Stimulated activated CD8-positive, alpha-beta memory T cell treated with anti-CD3 and anti-CD28 coated beads, Interleukin-2, amount 100 ng/mL, for 1 hour (primary cell): ENCODE measurements at places on chromosomes 13 and 19.

DNA sequence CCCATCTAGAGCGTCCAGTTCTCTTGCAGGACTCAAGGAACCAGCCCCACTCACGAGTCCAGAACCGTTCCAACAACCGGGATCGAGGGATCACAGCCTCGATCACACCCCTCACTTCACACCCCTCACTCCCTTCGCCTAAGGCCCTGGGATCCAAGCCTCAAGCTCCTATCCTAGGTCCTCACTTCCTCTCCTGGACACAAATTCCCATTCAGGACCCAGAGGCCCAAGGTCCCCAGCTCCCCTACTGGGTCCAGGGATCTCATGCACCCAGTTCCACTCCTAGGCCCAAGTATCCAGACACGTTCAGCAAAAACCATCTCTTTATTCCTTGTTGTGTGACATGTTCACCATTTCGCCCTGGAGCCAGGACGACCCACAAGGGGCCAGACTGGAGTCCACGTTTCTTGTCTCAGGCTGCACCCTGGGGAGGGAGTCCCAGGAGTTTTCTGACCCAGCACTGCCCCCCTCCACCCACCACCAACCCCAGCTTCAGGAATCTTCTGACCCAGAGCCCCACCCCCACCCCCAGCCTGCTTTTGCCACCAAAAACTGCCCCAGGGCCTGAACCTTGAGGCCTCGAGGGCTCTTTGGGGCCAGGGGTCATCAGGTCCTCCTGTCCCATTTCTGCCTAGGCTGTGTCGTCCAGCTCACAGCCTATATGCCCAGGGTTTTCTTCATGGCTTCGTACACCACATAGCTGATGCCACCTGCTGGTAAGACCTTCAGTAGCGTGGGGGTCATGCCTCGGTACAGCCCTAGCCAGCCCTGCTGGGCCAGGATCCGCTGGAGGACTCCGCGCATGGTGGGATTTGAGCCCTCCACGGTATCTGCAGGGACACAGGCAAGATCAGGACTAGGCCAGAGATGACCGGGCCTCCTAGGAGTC lies 1.4 kb upstream of the KHSRP start:
- DNase-seq: no peak

DNA sequence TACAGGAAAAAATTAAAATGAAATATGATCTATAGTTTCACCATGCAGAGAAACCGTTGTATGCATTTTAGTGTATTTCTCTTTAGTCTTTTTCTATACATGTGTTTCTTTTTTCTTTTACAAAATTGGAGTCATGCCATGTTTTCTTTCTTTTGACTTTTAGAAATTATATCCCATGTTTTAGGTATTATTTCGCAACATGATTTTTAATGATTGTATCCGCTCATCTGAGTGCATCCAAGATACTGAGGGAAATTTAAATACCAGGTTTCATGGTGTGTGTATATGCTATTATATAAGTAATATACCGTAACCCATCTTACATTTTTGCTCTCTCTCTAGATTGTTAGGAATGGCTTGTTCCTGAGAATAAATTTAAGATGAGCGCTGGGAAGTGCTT lies 82.3 kb downstream of the GPR12 start:
- no peak for DNase-seq

DNA sequence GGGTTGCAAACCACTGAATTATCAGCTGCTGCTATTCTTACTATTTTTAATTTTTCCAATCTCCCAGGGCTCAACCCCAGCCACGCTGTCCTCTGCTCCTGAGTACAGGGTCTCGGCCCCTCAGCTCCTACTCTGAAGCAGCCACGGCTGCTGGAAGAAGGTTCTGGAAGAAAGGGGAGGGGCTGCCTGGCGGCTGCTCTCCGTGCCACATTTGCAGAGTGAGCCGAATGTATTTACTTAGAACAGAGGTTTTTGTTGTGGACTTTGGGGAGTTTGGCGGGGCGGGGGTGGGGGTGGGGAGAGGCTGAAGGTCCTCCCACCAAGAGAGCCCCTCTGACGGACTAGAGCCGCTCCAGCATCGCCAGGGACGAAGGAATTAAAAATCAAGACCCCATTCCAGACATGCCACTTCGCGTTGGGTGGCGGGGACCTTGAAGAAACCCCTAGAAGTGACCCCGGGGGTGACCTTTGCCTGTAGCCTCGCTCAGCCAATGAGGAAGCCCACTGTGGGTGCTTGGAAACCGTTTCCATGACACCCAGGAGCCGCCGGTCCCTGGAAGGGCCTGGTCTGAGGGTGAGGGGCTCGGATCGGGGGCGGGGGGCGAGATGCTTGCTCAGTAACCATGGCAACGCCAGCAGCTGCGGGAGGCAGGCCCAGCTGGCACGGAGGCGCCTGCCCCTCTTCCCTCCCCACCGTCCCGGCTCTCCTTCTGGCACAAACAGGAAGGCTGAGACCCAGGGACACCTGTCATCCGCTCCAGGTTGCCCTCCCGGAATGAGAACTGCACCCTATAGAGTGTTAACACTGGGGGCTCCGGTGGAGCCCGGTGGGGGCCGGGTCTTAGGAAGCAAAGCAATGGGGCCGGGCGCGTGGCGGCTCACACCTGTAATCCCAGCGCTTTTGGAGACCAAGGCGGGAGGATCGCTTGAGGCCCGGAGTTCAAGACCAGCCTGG lies 54.2 kb upstream of the PTPRS start:
- no peak for DNase-seq

- DNase-seq: no peak
Measured at GRCh38 chr19:39754971-39755370, 17.1 kb upstream of the CLC start.

GRCh38 chr13:40026741-40027140 lies 371.3 kb downstream of the COG6 start:
- DNase-seq: no peak

DNA sequence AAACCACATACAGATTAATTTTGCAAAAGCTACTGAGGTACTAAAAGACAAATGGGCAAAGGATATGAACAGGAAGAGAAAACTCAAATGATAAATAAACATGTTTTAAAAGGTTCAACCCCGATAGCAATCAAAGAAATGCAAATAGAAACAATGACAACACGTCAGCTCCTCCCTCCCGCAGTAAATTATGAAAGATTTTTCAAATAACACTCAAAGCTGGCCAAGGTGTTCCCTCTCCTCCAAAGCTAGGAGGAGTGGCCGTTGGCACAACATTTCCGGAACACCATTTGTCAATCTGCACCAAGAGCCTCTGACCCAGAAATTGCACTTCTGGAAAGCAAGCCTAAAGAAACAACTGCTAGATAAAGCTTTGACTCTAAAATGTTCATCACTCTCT lies 28.3 kb downstream of the INSR start:
- DNase-seq: no peak

- no peak for DNase-seq
Measured at GRCh38 chr19:14818588-14818987, 16.4 kb downstream of the OR7A5 start.

GRCh38 chr13:46896341-46897137 lies at the start of gene HTR2A:
TSS of gene HTR2A (minus strand) at chr13:46897053. CDS start at chr13:46895906, 1,147 bp downstream.
- no peak for DNase-seq

- peak; percentile 57 for DNase-seq
Measured at GRCh38 chr19:14383661-14384555, 2.7 kb downstream of the ADGRE5 start.

DNA sequence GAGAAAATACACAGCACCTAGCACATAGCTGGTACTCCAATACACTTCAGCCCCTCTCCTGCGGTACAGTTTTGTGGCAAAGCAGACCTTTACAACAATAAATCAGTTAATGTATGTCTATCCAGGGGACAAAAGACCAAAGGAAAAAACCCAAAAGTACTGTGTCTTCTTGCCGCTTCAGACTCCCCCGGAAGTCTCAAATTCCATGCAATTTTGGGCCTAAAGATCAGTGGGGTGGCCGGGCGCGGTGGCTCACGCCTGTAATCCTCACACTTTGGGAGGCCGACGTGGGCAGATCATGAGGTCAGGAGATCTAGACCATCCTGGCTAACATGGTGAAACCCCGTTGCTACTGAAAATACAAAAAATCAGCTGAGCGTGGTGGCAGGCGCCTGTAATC lies 16.2 kb downstream of the CARS2 start:
- DNase-seq: no peak
